ENCODE measurements at places on chromosomes 5 and 9.

GRCh38 chr5:170503990-170504596, at the start of gene KCNIP1:
KCNIP1 (plus strand) TSS chr5:170504020.
- DNase-seq = no peak

DNA sequence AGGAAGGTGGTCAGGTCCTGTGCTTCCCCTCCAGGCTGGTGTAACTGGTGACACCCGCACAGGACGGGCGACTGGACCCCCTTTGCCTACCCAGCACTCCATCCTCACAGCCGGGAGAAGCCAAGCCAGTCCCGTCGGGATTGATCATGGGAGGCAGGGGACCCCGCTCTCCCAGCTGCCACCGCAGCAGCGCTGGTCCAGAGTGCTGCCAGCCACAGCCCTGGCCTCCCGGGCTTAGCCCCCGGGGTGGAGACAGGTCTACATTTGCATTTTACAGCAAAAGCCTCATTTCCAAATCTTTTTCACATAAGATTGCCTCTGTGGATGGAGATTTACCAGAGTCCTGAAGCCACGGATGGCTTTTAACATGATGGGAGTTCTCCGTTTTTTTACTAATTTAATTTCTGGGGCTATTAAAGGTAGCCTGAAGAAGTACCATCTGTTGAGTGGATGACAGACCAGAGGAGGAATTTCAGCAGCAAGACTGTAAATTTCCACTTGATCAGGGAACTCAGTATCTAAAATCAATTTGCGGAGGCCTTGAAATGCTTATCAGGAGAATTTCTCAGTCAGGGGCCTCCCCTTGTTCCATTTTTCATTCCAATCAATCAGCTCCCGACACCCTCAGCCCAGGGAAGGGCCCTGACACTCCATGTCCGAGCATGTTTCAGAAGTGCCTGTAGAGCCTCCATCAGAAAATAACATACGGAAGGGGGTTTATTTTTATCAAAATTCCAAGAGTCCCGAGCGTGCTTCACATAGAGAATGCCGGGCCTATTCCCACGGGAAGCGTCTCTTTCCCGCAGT, 80.6 kb downstream of the OLFM1 start:
- DNase-seq = no peak

GRCh38 chr9:86359151-86359879, 5.1 kb upstream of the TUT7 start:
- DNase-seq = no peak

GRCh38 chr5:20570486-20570885, 582.5 kb upstream of the CDH18 start:
- DNase-seq = no peak

GRCh38 chr9:16344343-16344742, 526.1 kb downstream of the BNC2 start:
- no peak for DNase-seq

DNA sequence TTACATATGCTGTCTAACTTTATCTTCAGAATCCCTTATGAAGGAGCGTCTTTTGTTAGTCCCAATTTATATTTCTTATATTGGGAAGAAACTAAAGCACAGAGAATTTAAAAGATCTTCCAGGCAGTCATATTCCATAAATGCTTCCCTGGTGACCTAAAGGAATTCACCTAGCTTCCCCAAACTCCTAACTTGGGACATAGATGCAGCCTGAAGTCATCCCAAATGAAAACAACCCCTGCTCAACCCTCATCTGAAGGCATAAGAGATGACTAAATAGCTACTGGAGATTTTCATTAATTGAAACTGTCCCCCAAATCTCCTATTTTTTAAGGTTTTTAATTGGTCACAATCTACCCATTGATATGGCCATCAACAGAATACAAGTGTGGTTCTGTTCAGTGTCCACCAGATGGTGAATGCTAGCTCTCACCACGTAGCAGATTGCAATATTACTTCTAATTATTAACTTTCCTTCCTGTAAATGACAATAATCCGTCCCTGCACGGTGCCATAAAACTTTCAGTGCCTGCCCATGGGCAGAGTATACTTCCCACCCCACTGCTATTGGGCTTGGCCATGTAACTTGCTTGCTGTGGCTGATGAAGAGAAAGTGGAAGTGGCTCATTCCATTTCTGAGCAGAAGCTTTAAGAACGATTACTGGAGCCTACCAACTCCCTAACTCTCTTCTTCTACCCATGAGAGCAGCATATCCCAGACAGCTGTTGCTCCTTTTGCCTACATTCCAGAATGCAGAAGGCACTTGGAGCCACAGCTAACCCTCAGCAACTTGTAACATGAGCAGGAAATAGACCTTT, 18.7 kb downstream of the PRUNE2 start:
- no peak for DNase-seq

GRCh38 chr9:114677418-114677817, 4.6 kb downstream of the TEX48 start:
- peak; percentile 53 for DNase-seq

DNA sequence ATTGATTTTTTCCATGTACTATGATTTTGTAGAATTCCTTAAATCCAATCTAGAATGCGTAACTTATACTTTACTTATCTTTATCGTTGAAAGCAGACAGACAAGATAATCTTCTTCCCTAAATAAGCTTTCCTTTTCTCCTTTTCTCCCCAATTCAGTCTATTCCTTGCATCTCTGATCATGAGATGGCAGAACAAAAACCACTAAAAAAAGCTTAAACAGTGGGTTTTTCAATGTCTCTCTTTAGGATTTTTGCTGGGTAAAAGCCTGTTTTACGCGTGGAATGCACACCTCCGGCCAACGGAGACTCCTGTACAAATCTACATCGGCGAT, 755 bp downstream of the CDKN2B start:
- no peak for DNase-seq

DNA sequence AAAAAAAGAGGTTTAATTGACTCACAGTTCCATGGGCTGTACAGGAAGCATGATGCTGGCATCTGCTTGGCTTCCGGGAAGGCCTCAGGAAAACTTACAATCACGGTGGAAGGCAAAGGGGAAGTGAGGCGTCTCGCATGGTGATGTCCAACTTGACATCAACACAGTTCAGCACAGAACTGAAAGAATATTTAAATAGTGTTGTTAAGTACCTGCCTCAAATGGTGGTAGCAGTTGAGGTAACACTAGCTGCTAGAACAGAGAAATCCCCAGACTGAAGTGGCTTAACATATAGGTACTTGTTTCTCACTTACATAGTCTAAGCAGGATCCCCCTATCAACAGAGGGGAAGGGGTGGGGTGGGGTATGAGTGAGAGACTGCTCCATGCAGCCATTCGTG, 141.6 kb downstream of the DROSHA start:
- no peak for DNase-seq

GRCh38 chr9:98144076-98144475, 25.1 kb upstream of the TRIM14 start:
- DNase-seq = no peak

DNA sequence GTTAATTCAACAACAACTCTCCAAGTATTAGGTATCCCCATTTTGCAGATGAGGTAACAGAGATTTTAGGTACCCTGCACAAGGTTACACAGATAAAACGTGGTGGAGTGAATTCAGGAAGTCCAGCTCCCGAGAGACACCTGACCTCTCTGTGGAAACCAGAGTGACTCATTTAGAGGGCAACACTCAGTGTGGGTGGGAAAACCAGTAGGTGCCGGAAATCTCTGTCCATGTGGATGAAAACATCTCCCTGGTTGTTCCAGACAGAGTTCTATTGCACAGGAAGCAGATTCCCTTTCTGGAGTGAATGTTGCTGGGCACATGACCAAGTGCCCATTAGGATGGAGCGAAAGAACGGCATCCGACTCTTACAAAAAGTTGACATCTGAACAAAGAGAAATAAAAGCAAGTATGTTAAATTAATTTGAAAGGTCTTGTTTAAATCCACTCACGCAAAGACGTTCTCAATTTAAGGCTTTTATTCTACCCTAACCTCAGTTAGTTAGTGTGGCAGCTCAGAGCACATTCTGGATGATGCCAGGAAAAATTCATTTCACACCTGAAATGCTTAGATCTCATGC, 391.9 kb upstream of the WWC1 start:
- DNase-seq = no peak
